Stimulated activated memory B cell treated with anti-CD40 and anti-IgM and Interleukin-4, amounts not matched to agents 10 μg/mL and 1 μg/mL and 100 μg/mL, for 72 hours (primary cell): ENCODE measurements at places on chromosomes 16 and 17.

GRCh38 chr17:64117981-64118979 lies 11.7 kb downstream of the ERN1 start:
- no peak for ATAC-seq

- ATAC-seq, result no peak
These were observed 16.1 kb upstream of the MTSS2 start for GRCh38 chr16:70701998-70702397.

DNA sequence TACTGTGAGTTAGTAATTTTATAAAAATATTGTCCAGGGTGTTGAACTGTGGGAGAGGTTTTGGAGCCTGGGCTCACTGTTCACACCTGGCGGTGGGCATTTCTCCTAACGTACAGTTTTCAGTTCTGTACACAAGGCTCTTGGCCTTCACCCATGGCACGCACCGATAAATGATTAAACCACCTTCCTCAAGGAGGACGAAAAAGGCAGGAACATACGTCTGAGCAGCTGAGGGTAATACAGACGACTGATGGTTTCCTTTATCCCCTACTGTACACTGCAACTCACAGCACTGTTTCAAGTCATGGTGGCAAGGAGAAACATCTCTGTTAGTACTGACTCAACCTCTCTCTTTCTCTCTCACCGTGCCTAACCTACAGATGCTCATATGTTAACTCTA lies 1.4 kb upstream of the ST6GALNAC1 start:
- ATAC-seq, result no peak

- ATAC-seq, result no peak
These were observed 190.2 kb upstream of the MPHOSPH6 start for GRCh38 chr16:82360024-82360783.

DNA sequence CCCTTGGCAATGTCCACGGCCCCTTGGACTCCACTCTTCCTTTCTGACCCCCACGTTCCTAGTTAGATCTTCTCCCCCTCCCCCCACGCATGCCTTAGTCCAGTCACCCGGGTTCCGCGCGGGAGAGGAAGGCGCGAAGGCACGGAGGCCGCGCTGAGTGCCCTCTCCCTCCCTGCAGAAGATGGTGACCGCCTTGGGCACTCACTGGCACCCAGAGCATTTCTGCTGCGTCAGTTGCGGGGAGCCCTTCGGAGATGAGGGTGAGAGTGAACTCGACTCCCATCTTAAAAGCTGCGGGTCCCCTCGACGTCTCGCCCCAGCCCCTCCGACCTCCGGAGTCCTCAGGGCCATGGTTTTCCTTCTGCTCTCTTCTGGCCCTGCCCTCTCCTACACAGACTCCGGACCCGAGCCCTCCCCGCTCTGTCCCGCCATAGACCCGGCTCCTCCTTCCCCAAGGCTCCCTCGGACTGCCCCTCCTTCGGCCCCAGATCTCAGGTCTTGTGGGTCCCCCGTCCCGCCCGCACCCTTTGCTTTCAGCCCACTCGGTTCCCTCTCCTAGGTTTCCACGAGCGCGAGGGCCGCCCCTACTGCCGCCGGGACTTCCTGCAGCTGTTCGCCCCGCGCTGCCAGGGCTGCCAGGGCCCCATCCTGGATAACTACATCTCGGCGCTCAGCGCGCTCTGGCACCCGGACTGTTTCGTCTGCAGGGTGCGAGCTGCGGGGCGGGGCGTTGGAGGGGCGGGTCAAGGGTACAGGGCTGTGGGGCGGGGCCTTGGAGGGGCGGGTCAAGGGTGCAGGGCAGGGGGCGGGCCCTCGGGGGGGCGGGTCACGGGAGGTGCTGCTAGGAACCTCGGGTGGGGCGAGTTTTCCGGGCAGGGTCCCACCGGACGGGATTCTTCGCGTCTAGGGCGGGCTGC lies 4.6 kb downstream of the TGFB1I1 start:
- ATAC-seq, result peak; percentile 90

DNA sequence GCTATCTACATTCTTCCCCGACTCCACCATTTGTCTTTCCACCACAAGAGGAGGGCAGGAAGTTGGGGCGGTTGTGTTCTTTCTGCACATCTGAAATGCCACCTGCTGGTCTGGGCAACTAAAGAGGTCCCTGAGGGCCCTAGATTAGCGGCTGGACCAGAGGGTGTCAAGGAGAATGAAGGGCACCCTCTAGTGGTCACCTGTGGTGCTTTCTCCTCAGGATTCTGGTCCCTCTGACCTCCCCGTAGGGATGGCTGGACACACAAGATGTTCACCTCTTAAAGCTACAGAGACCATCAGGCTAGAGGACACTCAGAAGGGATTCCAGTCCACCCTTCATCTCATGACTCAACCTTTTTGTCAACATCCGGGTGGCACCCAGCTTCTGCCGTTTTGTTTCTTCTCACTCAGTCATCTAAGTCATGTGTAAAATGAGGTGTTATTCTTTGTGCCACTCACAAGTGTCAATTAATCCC lies 2.9 kb upstream of the SCIMP start:
- ATAC-seq, result peak; percentile 46

DNA sequence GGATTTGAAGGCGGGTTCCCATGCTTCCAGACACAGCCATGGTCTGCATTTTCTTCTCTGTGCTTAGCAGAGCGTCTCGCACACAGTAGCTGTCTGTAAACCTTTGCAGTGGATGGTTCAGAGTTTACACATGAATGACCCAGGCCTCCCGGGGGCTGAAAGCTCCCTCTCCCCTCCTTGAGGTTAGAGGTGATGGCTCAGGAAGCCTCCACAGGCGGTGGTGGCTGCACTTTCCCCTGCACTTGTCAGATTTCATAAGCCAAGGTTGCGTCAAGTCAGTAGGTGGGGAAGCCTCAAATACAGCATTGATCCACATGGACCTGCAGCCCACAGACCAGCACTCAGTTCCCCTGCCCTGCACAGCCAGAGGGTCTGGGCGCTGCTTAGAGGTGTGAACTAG lies 211.9 kb downstream of the KATNIP start:
- no peak for ATAC-seq

DNA sequence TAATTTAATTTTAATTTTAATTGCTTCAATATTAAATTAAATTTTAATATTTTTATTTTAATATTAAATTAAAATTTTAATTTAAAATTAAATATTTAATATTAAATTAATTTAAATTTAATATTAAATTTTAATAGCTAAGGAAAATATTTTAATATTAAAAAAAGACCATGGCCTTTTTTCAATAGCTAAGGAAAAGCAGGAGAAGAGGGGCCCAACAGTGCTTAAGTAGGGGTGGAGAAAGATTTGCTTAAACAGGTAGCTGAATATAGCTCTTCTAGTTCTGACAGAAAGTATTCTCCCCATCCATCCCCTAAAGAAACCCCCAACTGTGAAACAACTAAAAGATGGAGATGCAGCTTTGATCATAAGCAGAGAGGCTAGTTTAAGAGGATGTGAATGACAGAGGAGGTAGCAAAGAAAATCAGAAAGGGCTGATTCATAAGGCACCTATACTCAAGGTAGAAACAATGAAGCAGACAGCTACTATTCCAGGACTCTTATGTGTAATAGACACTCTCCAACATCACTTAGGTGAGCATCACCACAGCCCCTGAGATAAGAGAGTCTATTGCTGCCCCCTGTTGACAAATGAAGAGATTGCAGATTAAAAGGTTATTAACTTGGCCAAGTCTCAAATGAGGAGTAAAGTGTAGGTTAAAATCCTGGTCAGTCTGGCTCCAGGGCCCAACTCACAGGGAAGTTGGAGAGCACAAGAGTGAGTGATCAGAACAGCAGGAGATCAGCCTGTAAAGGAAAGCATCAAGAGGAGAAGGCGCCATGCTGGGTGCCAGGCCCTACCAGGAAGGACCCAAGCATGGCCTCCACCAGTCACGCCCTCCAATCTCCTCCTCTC lies 7.8 kb upstream of the RNASEK start:
- peak; percentile 85 for ATAC-seq

DNA sequence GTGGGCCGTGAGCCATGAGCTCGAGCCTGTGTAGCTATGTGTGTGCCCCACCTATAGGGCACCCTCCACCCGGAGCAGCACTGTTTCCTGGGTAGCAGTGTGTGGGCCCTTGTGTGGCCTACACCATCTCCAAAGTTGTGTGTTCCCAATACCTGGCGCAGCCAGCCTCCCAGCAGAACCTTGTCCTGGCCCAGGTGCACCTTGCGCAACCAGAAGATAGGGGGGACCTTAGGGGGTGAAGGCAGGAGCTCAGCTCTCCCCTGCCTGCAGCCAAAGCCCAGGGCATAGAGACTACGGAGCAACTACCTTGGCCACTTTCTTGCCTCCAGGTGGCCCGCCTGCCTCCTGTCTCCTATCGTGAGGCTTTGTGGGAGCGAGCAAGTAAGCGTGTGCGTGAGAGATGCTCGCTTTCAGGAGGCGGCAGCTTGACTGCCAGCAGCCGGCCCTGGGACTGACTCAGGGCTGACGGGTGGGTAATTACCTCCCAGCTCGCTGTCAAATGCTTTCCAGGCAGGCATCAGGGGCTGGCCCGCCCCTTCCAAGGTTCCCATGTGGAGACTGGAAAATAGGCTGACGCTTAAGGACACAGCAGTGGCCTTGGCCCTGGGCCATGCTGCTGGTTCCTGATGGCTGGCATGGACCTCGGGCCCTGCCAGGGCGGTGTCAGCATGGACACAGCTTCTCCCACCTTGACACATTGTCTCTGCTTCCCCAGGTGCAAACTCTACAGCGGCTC lies 19.0 kb downstream of the TRAF7 start:
- no peak for ATAC-seq

GRCh38 chr16:84093879-84094270 lies 22.9 kb downstream of the MBTPS1 start:
- no peak for ATAC-seq

DNA sequence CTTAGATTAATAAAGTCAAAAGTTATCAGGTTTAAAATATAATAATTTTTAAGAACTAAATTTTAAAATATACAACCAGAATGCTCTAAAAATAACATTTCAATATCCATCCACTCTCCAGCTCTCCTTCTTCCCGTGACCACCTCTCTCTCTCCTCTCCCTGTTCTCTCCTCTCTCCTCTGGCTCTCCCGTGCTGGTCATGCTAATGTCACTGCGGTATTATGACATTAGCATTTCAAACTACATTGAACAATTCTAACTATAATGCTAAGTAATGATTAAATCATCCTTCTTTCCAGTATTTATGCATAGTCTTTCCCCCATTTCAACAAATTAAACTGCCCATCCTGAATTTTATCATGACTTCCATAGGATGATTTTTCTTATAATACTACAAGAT lies 154.7 kb downstream of the CEP112 start:
- no peak for ATAC-seq

GRCh38 chr17:57954397-57955182 lies 622 bp downstream of the CUEDC1 start:
- no peak for ATAC-seq

GRCh38 chr16:49528060-49528865 lies 154.7 kb downstream of the C16orf78 start:
- no peak for ATAC-seq

GRCh38 chr16:1422076-1422475 lies 1.5 kb upstream of the UQCC4 start:
- no peak for ATAC-seq

- peak; percentile 6 for ATAC-seq
These were observed 3.5 kb upstream of the NHERF1 start for GRCh38 chr17:74744714-74745547.

GRCh38 chr17:65797101-65797500 lies 235.7 kb upstream of the AXIN2 start:
- ATAC-seq, result no peak

GRCh38 chr16:30844671-30845449 lies 49.0 kb downstream of the BCL7C start:
- ATAC-seq, result peak; percentile 92

DNA sequence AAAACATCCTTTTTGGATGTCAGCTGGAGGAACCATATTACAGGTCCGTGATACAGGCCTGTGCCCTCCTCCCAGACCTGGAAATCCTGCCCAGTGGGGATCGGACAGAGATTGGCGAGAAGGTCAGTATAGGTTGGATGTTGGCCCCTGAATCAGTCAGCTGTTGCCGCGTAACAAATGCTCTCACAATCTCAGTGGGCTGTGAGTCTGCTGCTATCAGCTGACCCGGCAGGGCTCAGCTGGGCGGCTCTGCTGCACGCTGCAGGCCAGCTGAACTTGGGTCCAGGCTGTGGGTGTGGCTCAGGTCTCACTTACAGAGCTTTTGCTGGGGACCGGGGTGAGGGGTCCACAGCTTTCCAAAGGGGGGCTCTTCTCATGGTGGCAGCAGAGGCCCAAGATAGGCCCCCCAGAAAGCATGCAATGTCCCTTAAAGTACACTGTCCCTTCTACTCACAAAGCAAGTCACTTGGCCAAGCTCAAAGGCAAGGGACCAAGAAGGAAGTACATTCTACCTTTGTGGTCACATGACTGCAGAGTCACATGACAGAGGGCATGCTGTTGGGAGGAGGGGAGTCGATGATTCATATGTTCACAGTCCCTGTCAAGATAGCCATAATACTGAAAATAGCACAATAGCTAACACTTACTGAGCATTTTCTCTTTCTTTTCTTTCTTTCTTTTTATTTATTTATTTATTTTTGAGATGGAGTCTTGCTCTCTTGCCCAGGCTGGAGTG lies 134.2 kb downstream of the ABCC1 start:
- no peak for ATAC-seq

GRCh38 chr17:29588017-29588561 lies 1.4 kb downstream of the GIT1 start:
- ATAC-seq, result no peak

DNA sequence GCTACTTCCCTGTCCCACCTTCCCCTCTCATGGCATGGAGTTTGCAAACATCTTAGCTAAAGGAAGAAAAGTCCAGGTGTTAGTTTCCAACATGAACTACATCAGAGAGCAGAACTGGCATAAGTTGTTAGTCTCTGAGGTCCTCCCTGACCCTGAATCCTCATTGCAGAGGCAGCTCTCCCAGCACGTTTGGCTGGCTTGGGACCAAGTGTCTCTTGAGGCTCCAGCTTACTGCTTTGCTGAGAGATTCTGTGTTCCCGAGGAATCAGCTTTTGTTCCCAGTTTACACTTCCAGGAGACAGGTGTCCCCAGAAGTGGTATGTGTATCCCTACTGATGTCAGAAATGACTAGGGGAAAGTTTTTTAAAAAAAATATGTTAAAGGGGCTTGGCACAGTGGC lies 14.7 kb downstream of the DNAH9 start:
- ATAC-seq, result no peak

GRCh38 chr17:66525338-66525737 lies 222.9 kb downstream of the PRKCA start:
- no peak for ATAC-seq

DNA sequence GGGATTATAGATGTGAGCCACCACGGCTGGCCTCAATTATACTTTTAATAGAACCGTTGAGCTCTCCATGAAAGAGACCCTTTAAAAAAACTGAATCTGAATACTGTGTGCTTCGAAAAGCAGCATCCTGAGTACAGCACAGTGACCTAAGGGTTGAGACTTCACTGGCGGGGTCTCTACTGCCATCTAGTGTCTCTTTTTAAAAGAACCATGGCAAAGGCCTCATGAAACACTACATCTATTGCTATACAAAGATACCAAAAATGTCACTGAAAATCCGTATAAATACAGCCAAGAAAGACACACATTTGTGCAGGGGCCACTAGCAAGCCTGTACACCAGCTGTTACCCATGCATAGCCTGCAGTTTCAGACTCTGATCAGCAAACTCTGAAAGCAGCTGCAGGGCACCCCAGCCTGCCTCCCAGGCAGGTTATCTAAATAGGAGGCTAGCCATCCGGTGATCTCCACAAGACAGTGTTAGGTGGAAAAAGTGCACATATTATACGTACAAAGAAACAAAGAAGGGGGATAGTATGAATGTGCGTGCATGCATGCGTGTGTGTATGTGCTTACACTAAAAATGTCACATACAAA lies 35.3 kb downstream of the NPLOC4 start:
- ATAC-seq, result peak; percentile 76
